ENCODE measurements at places on chromosomes 5 and 9.

GRCh38 chr9:103474156-103474555 is 479.0 kb downstream of the CYLC2 start:
- peak; percentile 2 for DNase-seq

DNA sequence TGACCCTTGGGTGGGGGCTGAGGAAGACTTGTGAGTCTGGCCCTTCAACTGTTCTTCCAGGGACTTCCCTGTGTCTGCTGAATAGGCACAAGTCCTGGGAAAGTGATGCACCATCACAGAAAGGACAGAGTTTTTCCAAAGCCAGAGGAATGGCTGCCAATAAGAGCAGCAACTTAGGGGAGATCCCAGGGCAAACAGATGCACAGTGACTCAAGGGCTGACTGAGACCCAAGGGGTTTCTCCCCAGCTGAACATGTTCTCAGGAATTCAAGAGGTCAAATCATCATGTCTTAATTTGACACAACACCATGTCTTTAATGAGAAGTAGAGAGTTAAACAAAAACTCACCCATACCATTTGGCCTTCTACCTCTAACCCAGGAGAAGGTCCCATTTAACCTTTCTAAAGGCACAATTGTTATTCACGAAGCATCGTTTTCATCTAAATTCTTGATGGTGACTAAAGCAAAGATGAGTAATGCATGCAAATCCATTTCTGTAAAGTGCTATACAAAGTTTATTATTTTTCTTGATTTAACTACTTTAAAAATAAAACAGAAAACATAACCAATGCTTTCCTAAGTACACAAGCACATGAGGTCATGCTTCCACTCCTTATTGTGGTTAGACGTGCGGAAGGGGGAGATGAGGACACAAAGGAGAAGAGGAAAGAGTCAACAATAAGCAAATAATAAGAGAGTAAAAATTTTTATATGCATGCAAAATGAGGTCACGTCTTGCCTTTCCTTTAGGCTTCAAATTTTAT is 324.1 kb downstream of the PLK2 start:
- peak; percentile 28 for DNase-seq

DNA sequence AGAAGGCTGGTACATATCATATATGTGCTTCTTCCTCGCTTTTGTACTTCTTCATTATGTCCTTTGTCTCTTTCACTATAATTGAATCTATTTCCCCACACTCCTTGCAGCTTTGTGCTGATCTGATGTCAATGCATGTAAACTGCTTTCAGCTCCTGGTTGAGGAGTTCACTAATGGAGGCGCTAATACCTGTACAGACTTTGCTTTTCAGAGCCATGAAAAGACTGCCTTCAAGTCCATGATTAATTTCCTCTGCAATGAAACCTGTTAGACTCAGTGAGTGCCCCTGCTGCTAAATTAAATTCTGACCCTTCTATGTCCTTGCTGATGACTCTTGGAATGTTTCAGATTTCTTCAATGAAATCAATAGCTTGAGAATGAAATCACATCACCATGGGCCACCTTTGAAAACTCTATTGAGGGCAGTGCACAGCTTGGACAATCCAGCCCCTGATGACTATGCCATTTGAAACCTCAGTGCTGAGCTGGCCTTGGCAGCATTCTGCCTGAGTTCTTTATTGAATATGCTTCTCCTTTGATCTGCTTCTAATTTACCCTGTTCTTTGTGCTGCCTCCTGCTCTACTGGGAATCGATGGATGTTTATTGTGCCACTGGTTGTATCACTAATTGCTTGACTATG is 358.2 kb upstream of the DMAC1 start:
- DNase-seq: no peak

GRCh38 chr9:131174681-131175239 is 49.4 kb downstream of the NUP214 start:
- no peak for DNase-seq

GRCh38 chr9:120532475-120532874 is 47.5 kb downstream of the CDK5RAP2 start:
- peak; percentile 89 for DNase-seq

DNA sequence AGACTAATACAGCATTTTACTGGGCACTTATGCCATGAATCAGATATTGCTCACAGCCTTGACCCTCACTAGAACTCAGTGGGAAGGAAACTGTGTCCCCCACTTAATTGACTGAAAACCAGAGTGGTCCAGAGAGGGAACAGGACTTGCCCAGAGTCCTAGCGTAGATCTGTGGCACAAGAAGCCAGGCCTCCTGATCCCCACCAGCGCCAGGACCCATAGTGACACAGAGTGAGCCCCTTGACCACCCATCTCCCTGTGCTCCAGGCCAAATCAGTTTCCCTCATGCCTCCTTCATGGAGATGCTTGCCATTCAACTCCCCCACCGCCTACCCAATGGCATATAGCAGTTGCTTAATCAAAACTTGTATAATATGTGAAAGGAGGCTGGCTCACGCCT is 8.3 kb downstream of the KIF12 start:
- DNase-seq: no peak

DNA sequence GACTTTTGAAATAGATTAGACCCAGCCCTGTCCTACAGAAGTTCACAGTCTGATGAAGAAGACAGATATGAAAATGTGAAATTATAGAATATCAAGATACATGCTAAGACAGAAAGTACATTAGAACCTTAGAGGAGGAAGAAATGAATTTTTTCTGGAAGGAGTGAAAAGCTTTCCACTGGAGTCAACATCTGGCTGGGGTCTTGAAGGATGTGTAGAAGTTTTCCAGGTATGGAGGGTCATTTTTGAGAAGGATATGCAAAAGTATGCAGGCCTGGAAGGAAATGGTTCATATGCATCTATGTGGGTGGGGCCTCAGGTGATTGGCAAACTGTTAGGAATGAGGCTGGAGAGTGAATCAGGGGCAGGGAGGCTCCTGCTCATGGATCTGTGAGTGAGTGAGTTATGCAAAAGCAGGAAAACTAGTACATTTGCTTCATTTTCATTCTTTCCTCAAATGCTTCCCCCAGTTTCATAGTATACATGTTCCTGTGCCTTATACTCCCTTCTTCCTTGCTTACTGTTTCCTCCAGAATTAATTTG is 142.3 kb downstream of the GRIA1 start:
- DNase-seq: no peak

DNA sequence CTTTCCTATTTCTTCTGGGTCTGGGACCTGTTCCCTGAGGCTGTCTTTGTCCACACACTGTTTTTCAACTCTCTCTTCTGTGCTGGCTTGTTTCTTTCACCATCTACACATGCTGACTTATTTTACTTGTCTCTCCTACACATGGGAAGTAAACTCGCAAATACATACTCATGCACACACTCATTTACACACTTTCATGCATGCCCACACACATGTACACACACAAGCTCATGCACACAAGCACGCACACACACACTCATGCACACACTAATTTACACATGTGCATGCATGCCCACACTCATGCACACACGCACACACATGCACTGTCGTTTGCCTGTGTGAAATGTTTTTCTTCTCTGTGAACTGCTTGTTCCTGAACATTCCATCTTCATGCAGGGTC is 169.0 kb downstream of the IRX2 start:
- DNase-seq: no peak

DNA sequence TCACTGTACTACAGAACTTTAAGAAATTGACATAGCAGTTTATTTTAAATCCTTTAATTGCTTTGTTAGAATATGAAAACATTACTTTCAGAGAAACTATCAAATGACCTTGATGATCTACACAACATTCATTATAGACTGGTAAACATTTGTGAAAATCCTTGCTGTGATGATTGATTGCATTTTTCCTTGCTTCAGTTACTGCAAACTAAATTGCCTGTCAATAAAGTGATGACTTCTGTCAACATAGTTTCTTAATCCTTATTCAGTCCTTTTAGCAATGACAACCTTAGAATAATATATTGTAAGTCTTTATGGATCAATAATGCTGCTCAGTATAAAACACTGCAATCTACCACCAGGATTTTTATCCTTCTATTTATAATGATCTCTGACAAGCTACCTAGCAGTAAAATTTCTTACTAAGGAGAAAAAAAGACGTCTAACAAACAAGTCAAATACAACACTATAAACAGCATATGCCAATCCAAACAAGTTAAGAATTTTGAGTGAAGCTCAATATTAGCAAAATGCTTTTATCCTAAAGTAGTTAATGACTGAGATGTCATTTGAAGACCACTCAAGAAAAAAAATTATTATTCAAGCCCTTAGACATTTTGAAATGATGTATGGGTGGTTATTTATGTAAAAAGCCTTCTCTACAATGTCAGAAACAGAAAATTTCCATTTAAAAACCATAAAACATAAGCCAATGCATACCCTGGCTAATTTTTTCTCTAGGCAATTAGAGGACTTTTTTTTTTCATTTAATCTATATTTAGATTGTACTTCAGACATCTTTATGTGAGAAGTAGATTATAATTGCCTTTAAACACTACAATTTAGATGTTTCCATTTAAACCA is 105.5 kb downstream of the FBXL17 start:
- DNase-seq: no peak

- DNase-seq: no peak
These were observed 51.3 kb downstream of the CRB2 start for GRCh38 chr9:123407217-123407851.

DNA sequence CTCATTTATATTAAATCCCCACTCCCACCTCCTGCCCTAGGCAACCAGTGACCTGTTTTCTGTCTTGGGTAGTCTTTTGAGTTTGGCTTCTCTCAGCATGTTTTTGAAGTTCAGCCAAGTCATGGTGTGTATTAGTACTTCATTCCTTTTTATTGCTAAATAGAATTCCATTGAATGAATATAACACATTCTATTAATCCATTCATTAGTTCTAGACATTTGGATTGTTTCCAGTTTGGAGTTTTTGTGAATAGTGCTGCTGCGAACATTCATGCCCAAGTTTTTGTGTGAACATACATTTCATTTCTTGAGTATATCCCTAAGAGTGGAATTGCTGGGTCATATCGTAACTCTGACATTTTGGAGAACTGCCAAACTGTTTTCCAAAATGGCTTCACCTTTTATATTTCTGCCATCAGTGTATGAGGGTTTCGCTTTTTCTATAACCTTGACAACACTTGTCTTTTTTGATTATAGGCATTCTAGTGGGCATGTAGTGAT is 2.7 kb downstream of the ZNF346 start:
- DNase-seq: no peak

DNA sequence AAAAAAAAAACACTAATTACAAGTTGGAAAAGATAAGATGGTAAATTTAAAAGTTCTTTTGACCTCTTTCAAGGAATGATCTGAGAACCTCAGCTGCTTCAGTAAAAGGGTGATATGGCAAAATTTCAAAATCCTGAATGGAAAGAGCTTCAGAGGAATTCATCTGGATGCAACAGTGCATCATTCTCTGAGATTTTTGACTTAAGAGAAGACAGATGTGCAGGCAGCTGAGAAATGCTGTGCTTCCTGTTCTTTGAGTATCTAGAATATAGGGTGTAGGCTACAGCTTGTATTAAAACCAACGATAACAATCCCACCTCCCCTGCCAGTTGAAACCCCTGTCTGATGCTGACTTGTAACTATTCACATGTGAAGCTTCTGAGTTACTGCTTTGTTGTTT is 6.2 kb downstream of the FRMPD1 start:
- no peak for DNase-seq

DNA sequence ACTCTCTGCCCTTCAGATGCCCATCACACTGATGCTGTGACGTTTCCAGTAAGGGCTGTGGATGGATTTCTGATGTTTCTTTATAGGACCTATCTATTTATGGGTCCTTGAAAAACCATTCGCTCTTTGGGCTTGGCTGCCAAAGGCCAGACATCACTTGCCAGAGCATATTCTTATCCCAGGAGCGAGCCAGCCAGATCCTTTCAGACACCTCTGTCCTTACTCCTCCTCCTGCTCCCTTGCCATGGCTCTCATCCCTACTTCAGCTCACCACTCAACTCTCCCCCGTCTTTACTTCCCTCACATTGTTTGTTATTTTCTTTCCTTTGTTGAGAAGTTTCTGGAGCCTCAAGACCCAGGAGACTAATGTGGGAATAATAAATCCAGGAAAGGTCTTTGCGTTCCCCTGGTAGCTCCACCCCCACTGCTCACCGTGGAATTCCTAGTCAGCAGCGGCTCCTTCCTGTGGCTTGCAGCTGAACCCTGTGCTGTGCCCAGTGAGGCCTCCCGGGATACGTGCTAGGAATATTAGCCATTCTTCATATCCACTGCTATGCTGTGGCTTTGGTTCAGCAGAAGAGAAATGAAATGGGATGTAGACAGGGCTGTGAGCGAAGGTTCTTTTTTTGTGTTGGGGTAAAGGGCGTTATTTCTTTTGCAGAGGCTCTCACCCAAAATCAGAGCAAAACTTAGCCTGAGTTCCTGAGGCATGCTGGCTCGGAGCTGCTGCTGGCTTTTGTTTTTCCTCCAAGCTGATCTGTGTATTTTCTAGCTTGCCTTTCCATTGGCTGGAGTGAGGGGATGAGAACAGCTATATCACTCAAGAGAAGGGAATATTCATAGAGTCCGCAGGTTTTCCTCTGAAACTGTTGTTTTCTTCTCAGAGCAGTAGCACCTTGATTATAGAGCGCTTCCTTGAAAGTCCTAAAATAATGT is 171.1 kb downstream of the SAXO1 start:
- DNase-seq: no peak

DNA sequence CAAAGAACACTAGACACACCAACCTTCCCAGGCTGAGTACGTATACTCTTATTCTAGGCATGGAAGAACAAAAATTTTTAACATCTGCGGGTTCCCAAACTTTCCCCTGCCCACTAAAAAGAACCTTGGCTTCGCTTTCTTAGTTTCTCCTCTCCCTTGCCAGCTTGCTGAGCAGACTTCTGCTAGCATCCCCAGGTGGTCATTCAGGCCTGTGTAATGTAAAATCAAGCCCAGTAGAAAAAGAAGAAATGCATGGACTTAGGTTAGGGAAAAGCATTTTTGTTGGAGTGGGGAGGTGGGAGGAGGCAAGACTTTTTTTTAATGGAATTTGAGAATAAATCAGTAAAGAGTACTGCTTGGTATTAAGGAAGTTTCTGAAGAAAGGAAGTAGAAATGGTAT is 331.0 kb upstream of the TLE4 start:
- DNase-seq: no peak

DNA sequence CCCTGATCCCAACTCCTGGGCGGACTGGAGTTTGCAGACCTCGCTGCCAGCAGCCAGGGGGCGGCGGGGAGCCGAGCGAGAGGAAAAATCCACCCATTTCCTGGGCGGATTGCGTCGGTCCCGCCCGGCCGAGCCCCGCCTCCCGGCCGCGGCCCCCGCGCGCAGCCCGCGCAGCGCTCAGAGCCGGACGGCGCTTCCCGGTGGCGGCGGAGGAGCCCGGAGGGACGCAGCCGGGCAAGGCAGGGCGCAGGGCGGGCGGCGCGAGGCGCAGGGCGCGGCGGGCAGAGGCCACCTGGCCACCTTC is at the start of gene OLFM1:
OLFM1 (plus strand) TSS at position 180 of the 304 bp plus-strand sequence. CDS start 322 bp downstream, outside the sequence.
- peak; percentile 51 for DNase-seq

DNA sequence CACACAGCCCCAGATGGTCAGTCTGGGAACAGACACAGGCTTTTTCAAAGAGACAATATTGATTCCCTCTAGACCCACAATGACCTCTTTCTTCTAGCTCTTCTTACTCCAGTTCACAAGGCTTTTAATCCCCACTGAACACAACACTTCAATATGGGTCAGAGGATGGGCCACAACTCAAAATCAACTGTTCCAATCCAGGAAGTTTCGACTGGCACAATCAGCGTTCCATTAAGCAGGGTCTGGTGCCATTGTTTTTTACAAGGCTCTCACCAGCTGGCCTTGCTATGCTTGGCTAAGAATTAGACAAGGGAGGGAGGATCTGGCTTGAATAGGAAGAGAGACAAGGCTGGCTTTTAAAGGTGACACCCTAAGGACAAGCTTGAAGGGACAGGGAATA is 199.4 kb upstream of the SLC24A2 start:
- DNase-seq: no peak

GRCh38 chr5:107365320-107366109 is 305.2 kb downstream of the EFNA5 start:
- no peak for DNase-seq

GRCh38 chr5:113205323-113205722 is 228.7 kb downstream of the DCP2 start:
- DNase-seq: no peak
